ENCODE measurements at places on chromosomes 11 and 22.

GRCh38 chr22:16783930-16784354 is 41.3 kb downstream of the XKR3 start:
- DNase-seq, result no peak

GRCh38 chr11:128156486-128156885 is 430.9 kb downstream of the ETS1 start:
- no peak for DNase-seq

DNA sequence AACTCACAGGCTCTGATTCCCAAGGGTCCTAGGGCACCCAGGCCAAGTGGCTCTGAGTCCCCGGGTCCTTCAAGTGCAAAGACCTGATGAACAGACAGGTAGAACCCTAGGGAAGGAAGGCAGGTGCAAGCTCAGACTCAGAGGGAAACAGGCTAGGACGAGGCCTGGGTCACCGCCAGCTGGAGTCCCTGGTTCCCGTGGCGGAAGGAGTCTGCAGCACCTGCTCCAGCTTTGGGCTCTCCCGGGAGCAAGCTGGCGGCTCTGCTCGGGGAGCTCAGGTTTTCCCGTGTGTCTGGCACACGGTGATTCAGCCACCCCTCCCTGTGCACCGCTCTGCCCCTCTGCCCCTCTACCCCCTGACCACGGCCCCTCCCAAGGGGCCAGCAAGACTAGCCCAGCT is 59.8 kb downstream of the WNT7B start:
- peak; percentile 24 for DNase-seq

GRCh38 chr11:10366568-10367331 is 61.9 kb downstream of the ADM start:
- DNase-seq, result peak; percentile 44

GRCh38 chr22:35478633-35479107 is 62.0 kb upstream of the RASD2 start:
- no peak for DNase-seq

- DNase-seq, result no peak
Measured at GRCh38 chr11:122861631-122862030, 20.9 kb upstream of the JHY start.

- DNase-seq, result no peak
Measured at GRCh38 chr11:45871638-45872037, 13.8 kb upstream of the MAPK8IP1 start.

DNA sequence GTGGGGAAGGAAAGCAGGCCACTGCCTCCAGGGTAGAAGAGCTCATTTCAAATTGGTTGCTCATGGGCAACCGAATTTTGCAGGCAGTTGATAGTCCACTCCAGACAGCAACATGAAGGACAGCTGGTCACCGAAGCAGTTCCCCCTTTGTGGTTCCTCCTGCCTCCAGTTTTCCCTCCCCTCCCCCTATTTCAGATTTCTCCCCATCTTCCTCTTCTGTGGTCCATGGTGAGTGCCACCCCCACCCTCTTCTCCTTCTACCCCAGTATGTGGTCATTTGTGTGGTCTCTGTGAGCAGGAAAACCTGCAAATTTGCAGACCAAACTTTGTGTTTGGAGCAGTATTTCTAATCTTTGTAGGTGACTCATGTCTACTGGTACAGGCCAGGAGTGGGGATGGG is 38.2 kb upstream of the PAK1 start:
- DNase-seq, result no peak
